Neuronal stem cell (in vitro differentiated cells): ENCODE measurements at places on chromosomes 2 and 18.

DNA sequence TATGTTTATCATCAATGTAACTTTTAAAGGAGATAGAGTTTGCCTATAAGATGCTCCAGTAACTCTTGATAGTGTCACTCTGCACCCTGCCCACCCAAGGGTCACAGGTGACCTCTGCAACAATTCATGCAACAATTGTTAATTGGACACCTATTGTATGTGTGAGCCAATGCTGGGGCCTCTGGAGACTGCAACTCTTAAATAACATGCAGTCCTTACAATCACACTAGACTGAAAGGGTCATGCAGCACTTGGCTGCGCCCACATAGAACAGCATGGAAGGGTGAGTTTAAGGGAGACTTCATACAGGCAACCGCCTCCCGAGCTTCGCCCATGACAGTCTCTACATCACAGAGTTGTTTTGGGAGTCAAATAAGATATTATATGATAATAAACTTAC, 137.1 kb upstream of the TWIST2 start:
- no peaks in the 10 kb centered on the region for H3K36me3 ChIP-seq
- no peak for DNase-seq
- H3K27ac ChIP-seq = no peak overlapping the region

DNA sequence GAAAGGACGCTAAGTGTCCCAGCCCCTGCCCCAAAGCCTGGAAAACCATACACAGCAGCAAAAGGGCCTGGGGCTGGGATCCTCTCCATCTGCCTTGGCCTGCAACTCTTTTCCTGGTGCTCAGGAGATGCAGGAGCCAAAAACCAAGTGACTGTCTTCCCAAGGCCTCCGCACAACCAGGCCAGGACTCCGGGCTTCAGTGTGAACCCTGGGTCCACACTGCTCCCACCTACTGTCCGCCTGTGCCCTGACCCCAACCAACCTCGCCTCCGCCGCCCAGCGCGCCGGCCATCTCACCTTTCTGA, 1.1 kb downstream of the FEV start:
- peaks cover 9% of the 10 kb centered on the region for H3K4me1 ChIP-seq
- H3K4me3 ChIP-seq = no peak overlapping the region
- H3K36me3 ChIP-seq = no peaks in the 10 kb centered on the region
- H3K27me3 ChIP-seq = peaks cover 94% of the 10 kb centered on the region
- no peak overlapping the region for H3K27ac ChIP-seq

GRCh38 chr2:126616606-126617069, 39.3 kb upstream of the GYPC start:
- H3K27ac ChIP-seq = no peak overlapping the region
- H3K4me3 ChIP-seq = no peak overlapping the region
- H3K4me1 ChIP-seq = no peaks in the 10 kb centered on the region
- H3K27me3 ChIP-seq = no peaks in the 10 kb centered on the region
- no peak for DNase-seq
- no peaks in the 10 kb centered on the region for H3K36me3 ChIP-seq

DNA sequence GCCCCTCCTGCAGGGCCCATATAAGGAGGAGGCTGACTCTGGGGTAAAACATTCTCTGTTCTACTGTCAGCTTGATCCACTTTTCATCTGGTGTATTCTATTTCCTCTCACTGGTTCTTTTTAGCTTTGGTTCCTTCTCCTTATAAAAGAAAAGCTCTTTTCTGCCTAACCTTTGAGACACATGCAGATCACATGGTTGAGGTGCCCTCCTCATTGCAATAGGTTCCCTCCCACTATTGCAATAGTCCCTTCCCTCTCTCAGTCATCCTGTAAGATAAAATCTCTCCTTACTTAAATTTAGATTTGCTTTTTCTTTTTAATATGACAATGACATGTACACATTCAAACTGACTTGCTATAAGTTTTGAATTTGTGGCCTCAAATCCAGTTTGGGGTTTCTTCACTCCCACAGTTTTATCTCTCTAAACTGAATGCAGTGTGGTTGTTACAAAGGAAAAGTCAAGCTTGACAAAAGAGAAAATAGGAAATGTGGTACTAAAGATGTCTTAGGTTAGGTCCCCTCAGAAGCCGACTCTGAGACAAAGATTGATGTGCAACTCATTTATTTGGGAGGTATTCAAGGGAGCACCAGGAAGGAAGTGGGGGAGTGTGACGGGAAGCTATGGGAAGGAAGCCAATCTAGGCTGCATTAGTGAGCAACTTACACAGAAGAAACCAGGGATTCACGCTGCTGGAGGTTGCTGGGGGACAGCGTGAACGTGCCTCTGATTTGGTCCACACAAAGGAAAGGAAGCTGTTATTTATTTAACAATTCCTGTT, 127.6 kb upstream of the LINC00305 start:
- DNase-seq = no peak
- no peaks in the 10 kb centered on the region for H3K27me3 ChIP-seq
- H3K27ac ChIP-seq = no peak overlapping the region
- no peak overlapping the region for H3K4me3 ChIP-seq

- no peak overlapping the region for H3K4me3 ChIP-seq
- no peak for DNase-seq
- no peaks in the 10 kb centered on the region for H3K4me1 ChIP-seq
- no peaks in the 10 kb centered on the region for H3K27me3 ChIP-seq
- H3K27ac ChIP-seq = no peak overlapping the region
These were observed 278.0 kb upstream of the ID2 start for GRCh38 chr2:8403876-8404275.

GRCh38 chr18:65352186-65352585, 398.6 kb upstream of the CDH7 start:
- no peaks in the 10 kb centered on the region for H3K27me3 ChIP-seq
- peaks cover 6% of the 10 kb centered on the region for H3K4me1 ChIP-seq
- H3K4me3 ChIP-seq = no peak overlapping the region
- H3K36me3 ChIP-seq = no peaks in the 10 kb centered on the region
- no peak for DNase-seq
- no peak overlapping the region for H3K27ac ChIP-seq

DNA sequence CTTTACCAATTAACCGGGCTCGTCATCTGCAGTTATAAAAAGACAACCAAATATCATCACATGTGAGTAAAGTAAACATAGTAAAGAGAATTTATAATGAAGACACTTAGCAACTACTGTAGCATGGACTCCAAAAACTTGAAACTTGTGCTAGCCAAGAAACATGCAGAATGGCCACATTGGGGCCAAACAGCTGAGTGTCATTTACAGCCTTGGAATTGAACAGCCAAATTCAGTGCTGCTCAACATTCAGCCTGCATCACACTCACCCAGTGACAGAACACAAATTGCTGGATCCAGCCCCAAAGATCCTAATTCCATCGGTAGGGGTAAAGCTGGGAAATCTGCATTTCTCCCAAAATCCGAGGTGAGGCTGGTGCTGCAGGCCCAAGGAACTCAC, 224.8 kb upstream of the GYPC start:
- H3K27ac ChIP-seq = no peak overlapping the region
- no peaks in the 10 kb centered on the region for H3K36me3 ChIP-seq
- H3K4me1 ChIP-seq = no peaks in the 10 kb centered on the region
- DNase-seq = no peak
- H3K27me3 ChIP-seq = no peaks in the 10 kb centered on the region
- H3K4me3 ChIP-seq = no peak overlapping the region

- peaks cover 4% of the 10 kb centered on the region for H3K4me1 ChIP-seq
- H3K4me3 ChIP-seq = no peak overlapping the region
- no peak overlapping the region for H3K27ac ChIP-seq
- H3K36me3 ChIP-seq = no peaks in the 10 kb centered on the region
These were observed 37.5 kb upstream of the MTCL1 start for GRCh38 chr18:8667846-8668245.

DNA sequence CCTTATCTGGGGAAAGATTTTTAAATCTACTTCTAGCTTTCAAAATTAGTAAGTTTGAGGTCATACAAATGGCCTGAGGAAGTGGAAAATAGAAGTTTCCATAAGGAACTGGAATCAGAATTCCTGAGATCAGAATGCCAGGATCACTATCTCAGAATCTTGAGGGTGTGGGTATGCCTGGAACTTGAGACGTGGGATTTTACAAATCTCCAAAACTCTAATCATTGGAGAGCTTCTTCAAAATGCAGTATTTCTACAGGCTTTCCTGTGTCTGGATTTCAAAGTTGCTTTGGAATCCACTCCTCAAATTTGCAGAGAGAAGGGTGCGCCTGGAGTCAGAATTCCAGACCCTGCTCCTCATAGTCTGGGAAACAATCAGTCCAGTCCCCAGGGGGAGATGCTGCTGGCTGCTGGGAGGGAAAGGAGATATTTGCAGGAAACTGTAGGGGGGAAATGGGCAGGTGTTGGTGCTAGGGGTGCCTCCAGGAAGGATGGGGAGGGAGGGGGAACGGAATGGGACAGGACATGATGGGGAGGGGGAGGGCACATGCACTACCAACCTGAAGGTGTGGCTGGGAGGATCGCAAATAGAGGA, 31.0 kb upstream of the CATIP start:
- H3K27ac ChIP-seq = no peak overlapping the region
- DNase-seq = no peak
- H3K4me1 ChIP-seq = peaks cover 32% of the 10 kb centered on the region
- no peaks in the 10 kb centered on the region for H3K36me3 ChIP-seq
- no peak overlapping the region for H3K4me3 ChIP-seq

GRCh38 chr2:128523457-128523856, 204.8 kb upstream of the HS6ST1 start:
- no peak overlapping the region for H3K27ac ChIP-seq
- peaks cover 16% of the 10 kb centered on the region for H3K4me1 ChIP-seq
- no peak overlapping the region for H3K4me3 ChIP-seq
- no peak for DNase-seq
- H3K36me3 ChIP-seq = no peaks in the 10 kb centered on the region
- H3K27me3 ChIP-seq = no peaks in the 10 kb centered on the region

- DNase-seq = no peak
- H3K4me3 ChIP-seq = no peak overlapping the region
- H3K27me3 ChIP-seq = no peaks in the 10 kb centered on the region
- no peaks in the 10 kb centered on the region for H3K4me1 ChIP-seq
- H3K36me3 ChIP-seq = peaks cover 84% of the 10 kb centered on the region
- H3K27ac ChIP-seq = no peak overlapping the region
These were observed 19.0 kb downstream of the PASK start for GRCh38 chr2:241130316-241130715.

GRCh38 chr2:32742376-32742775, 114.5 kb downstream of the TTC27 start:
- no peak overlapping the region for H3K4me3 ChIP-seq
- no peaks in the 10 kb centered on the region for H3K36me3 ChIP-seq
- no peaks in the 10 kb centered on the region for H3K27me3 ChIP-seq
- no peaks in the 10 kb centered on the region for H3K4me1 ChIP-seq
- no peak for DNase-seq

DNA sequence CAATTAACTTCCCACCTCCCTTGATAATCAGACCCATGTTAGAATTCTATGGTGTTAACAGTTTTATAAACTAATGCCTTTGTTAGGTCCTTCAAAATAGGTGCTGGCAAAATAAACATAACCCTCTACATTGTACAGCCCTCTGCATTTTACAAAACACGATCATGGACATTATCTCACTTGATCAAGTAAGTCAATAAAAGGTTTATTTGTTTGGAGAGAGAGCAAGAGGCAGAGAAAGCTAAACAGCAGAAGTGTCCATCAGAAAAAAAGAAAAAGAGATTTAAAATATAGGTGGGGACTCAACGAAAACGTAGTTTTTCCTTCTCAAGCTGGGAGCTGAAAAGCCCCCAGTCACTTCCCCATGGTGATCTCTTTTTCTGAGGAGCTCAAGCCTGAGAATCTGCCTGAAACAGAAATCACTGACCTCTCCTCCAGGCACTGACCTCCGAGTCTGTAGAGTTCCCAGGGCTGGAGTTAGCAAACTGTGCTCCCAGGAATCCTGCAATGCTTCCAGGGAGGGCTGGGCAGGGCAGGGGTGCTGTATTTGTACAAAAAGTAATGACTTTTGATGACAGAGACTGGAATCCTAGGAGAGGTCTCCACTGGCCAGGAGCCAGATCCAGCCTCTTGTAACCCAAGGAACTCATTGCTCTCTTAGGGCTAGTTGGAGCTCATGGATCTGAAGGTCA, 137.8 kb upstream of the KLHL29 start:
- no peaks in the 10 kb centered on the region for H3K27me3 ChIP-seq
- peaks cover under 1% of the 10 kb centered on the region for H3K4me1 ChIP-seq
- no peaks in the 10 kb centered on the region for H3K36me3 ChIP-seq
- no peak overlapping the region for H3K4me3 ChIP-seq

- H3K27me3 ChIP-seq = no peaks in the 10 kb centered on the region
- no peak overlapping the region for H3K4me3 ChIP-seq
- H3K27ac ChIP-seq = no peak overlapping the region
- no peak for DNase-seq
- H3K4me1 ChIP-seq = no peaks in the 10 kb centered on the region
- peaks cover 29% of the 10 kb centered on the region for H3K36me3 ChIP-seq
These were observed 26.8 kb downstream of the STAMBP start for GRCh38 chr2:73855526-73855925.

GRCh38 chr18:8658858-8659485, 46.4 kb upstream of the MTCL1 start:
- no peak for DNase-seq
- H3K27ac ChIP-seq = no peak overlapping the region
- H3K4me3 ChIP-seq = no peak overlapping the region
- H3K27me3 ChIP-seq = no peaks in the 10 kb centered on the region
- no peaks in the 10 kb centered on the region for H3K36me3 ChIP-seq
- H3K4me1 ChIP-seq = peaks cover 34% of the 10 kb centered on the region

DNA sequence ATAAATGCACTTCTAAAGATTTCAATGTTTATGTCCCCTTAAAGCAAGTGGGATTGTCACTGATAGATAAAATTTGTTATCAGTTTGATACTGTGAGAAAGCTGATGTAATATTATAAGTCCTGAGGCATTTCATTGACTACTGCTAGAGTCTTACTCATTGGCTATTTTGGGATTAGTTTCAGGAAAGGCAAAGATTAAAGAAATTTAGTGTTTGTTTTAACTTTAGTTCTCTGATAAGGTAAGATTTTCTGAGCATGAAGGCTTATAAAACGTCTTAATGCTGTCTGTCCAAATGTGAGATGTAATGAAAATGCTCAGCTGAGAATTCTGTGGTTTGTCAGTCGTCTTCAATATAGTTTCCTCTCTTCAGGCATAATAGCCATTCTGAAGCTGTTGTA, 886.4 kb upstream of the CDH2 start:
- no peaks in the 10 kb centered on the region for H3K36me3 ChIP-seq
- H3K27me3 ChIP-seq = no peaks in the 10 kb centered on the region
- no peak for DNase-seq
- H3K27ac ChIP-seq = no peak overlapping the region
- no peak overlapping the region for H3K4me3 ChIP-seq
- H3K4me1 ChIP-seq = peaks cover 1% of the 10 kb centered on the region

- DNase-seq = no peak
- H3K36me3 ChIP-seq = no peaks in the 10 kb centered on the region
These were observed 337.6 kb downstream of the IRS1 start for GRCh38 chr2:226461981-226462380.
